Naive thymus-derived CD4-positive, alpha-beta T cell (primary cell): ENCODE measurements at places on chromosomes 3 and 15. TPM values are rescaled to one million over a fixed set of nuclear protein-coding genes. Genes with fewer than 3 reads are reported as not detected.

- DNase-seq = no peak
These were observed 928.0 kb upstream of the ALCAM start for GRCh38 chr3:104438706-104439105.

DNA sequence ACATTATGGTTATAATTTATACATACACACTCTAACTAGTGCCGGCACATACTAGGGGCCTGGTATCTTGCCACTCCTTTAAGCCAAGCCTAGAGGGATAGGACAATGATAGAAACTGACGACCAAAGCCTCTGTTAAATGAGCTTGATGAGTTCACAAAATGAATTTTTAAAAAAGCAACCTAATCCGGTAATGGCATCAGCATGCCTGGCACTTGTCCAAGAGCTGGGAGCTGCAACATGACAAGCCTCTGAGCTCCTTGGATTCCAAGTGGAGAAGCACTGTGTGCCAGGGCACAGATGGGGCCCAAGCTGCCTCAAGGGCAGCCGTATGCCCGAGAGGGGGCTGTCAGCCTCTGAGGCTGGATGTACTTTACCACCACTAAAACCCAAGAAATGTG, 9.7 kb downstream of the ETV5 start:
- DNase-seq = no peak

- DNase-seq = no peak
These were observed 131.0 kb downstream of the MEX3B start for GRCh38 chr15:81914734-81915256.

- no peak for DNase-seq
These were observed 372.5 kb downstream of the NLGN1 start for GRCh38 chr3:173770011-173770410.

CP gene
- polyA plus RNA-seq = 0.43 TPM

TLR9 gene
- polyA plus RNA-seq = 0.16 TPM

CAMK2N2 gene
- polyA plus RNA-seq = not detected
